ENCODE measurements at places on chromosomes 1 and 21. TPM values are rescaled to one million over a fixed set of nuclear protein-coding genes. Genes with fewer than 3 reads are reported as not detected.

DNA sequence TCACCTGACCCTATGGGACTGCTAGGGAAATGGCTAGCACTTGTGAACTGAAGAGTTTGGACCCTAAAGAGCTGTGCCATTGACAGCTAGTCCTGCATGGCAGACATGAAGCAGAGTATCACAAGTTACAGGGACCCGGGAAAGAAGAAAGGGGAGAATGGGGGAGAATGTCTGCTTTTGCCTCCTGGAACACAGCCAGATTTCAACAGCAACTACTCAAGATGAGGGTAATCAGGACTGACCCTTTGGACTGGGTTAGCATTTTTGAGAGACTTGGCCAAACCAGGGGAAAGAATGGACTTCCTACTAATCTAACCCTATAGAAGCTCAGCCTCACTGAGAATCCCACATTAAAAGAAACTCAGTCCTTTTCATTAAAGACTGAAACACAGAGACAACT, 8.7 kb upstream of the UTP25 start:
- DNase-seq: no peak

- DNase-seq: no peak
Observed at GRCh38 chr1:180229483-180230415, at the start of gene LHX4. Gene LHX4, plus strand, starts transcription at chr1:180230264. Its CDS starts 266 bp downstream, at chr1:180230530.

DNA sequence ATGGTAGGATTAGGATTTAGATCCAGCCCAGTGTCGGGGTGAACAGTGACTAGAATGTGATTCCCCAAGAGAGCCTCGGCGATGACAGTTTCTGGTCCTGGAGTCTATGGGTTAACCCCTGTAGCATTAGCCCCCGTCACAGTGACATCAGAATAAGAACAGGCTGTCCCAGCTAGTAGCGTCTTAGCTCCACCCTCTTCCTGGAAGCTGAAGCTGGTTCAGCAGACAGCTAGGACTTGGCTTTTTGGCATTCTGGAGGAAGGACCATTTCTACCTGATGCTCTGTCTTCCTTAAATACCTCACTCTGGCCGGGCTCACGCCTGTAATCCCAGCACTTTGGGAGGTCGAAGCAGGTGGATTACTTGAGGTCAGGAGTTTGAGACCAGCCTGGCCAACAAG, 5.0 kb downstream of the NDUFS2 start:
- peak; percentile 43 for DNase-seq

- no peak for DNase-seq
Observed at GRCh38 chr1:171596705-171597104, 25.3 kb upstream of the MYOCOS start.

GRCh38 chr1:6732942-6733341, 31.3 kb upstream of the DNAJC11 start:
- DNase-seq: no peak

CLCA4 gene
- total RNA-seq: 0.20 TPM

Data from mucosa of gallbladder (tissue), 1 donor.